Glutamatergic neuron (in vitro differentiated cells): ENCODE measurements at places on chromosomes 2 and 18. TPM values are rescaled to one million over a fixed set of nuclear protein-coding genes. Genes with fewer than 3 reads are reported as not detected.

DNA sequence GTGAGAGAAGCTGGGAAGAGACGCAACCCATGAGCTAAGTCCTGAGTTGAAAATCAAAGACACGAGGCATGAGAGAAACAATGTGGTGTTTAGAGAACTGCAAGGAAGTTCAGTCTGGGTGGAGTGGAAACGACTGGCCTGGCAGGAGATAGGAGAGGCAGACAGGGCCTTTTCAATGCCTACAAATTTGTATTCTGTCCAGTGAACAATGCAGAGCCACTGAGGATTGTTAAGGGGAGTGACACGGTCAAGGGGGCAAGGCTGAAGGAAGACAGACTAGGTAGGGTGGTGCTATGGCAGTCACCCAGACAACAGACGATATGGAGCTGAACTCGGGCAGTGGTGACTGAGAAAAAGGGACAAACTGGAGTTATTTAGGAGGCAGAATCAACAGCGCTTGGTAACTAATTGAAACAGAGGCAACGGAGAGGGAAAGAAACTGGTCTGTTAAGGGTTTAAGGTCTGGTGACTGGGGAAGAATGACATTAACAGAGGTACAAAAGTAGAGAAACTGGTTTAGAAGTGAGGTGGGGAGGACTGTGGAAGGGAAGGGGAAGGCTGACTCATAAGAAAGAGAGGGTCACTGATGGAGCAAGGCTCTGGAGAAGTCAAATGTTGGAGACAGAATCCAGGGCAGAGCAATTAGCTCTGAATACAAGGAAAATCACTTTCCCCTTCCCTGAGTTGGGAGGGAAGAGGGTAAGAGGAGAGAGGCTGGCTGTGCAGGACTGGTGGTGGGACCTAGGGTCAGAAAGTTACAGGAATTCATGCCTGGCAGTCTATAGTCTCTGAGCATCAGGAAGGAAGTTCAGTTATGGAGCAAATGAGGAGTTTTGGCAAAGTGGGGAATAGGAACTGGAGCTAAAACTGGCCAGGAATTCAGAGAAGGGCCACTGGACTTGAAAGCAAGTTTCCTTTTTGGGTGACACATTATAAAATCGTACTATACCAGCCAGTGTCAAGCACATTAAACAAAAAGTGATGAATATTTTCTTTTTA is 63.4 kb upstream of the CHRNA1 start:
- no peak for DNase-seq

DNA sequence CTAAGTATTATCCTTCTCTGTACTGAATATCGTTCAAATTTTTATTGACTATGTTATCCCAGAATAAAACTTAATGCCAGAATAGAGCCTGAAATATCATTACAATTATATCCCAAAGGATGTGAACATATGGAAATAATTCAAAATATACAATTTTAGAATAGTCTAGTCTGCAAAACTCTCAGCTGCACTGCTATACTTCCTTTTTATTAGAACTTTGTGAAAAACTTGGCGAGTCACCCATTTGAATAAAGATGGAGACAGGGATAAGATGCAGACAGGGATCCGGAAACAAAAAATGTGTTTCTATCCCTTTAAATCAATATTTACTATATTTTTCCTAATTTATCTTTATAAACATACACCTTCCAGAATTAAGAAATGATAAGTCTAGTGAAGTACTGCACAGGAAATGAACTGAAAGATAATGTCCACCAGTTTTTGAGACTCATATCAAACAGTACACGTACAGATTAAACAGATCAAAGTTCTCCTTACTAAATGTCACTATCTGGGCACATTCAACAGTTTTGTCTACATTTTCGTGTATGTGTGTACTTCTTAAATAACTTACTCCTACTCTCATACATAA is 107.8 kb downstream of the MEP1B start:
- DNase-seq = no peak

DNA sequence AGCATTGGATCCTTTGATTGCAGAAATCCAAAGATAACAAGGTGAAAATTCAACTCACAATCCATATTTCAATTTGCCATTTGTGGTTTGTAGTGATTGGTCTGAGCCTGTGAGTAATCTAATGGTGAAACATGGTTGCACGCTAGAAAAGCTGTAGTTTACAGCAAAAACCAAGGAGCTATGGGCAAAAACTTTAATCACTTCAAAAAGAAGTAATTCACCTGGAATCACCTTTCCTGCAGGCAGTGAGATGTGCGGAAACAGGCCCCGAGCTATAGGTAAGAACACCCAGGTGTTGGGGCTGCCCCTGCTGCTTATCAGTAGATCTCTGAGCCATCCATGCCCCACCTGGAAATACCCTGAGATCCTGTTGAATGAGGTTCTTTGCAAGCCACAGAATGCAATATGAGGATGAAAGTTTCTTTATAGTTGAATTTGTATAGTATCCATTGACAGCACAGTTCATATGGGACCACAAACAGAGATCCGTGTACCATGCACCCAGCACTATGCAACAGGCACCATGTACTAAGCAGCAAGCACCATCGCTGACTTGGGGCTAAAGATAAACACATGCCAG is 208.2 kb downstream of the SPP2 start:
- no peak for DNase-seq

- no peak for DNase-seq
Measured at GRCh38 chr2:164620457-164620856, 825 bp downstream of the GRB14 start.

GRCh38 chr18:59604877-59605276 is 92.3 kb downstream of the CCBE1 start:
- no peak for DNase-seq

The VWA3B gene
- not detected for total RNA-seq

The SLC9A4 gene
- 0.12 TPM for total RNA-seq

The ITPRIPL1 gene
- 0.56 TPM for total RNA-seq
